ENCODE measurements at places on chromosomes 3 and 15. TPM values are rescaled to one million over a fixed set of nuclear protein-coding genes. Genes with fewer than 3 reads are reported as not detected.

RTP3 gene
- total RNA-seq: not detected

ZCWPW2 gene
- total RNA-seq: 0.23 TPM

PLSCR2 gene
- not detected for total RNA-seq

MYLK gene
- total RNA-seq: 9.7 TPM

UBA7 gene
- 1.8 TPM for total RNA-seq

ATP13A5 gene
- not detected for total RNA-seq

CX3CR1 gene
- total RNA-seq: not detected

COL8A1 gene
- total RNA-seq: 56.4 TPM
